ENCODE measurements at places on chromosomes 4 and X.

- DNase-seq, result no peak
Observed at GRCh38 chrX:138018145-138018799, 452.3 kb downstream of the ZIC3 start.

DNA sequence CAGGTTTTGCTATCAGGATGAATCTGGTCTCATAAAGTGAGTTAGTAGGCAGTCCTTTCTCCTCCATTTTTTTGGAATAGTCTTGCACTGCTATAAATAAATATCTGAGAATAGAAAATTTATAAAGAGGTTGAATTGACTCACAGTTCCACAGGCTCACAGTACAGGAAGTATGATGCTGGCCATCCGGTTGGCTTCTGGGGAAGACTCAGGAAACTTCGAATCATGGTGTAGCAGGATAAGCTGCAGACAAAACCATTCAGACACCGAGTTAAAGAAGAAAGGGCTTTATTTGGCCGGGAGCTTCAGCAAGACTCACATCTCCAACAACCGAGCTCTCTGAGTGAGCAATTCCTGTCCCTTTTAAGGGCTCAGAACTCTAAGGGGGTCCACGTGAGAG lies 348.2 kb downstream of the KCTD8 start:
- no peak for DNase-seq

GRCh38 chr4:109157696-109158095 lies 144.8 kb downstream of the COL25A1 start:
- DNase-seq, result no peak

- DNase-seq, result no peak
Observed at GRCh38 chr4:58301376-58301999, 1191.3 kb upstream of the IGFBP7 start.

- no peak for DNase-seq
Observed at GRCh38 chrX:24777660-24778059, 83.9 kb downstream of the POLA1 start.

DNA sequence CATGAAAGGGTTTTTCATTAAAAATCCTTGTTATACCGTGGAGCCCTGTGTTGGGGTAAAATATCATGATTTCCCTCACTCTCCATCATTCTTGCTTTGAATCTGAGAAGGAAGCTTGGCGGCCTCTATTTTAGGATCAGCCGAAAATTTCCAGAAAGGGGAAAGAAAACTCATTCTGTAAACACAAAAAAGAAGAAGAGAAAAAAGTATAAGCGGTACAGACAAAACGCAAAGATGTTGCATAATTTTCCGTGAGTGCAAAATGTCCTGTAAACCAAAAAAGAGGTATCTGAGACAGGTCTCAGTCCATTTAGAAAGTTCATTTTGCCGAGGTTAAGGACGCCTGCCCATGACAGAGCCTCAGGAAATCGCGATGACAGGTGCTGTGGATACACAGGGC lies 5.3 kb downstream of the CSF2RA start:
- no peak for DNase-seq

GRCh38 chrX:126695375-126695896 lies 124.1 kb upstream of the PRR32 start:
- DNase-seq, result no peak

DNA sequence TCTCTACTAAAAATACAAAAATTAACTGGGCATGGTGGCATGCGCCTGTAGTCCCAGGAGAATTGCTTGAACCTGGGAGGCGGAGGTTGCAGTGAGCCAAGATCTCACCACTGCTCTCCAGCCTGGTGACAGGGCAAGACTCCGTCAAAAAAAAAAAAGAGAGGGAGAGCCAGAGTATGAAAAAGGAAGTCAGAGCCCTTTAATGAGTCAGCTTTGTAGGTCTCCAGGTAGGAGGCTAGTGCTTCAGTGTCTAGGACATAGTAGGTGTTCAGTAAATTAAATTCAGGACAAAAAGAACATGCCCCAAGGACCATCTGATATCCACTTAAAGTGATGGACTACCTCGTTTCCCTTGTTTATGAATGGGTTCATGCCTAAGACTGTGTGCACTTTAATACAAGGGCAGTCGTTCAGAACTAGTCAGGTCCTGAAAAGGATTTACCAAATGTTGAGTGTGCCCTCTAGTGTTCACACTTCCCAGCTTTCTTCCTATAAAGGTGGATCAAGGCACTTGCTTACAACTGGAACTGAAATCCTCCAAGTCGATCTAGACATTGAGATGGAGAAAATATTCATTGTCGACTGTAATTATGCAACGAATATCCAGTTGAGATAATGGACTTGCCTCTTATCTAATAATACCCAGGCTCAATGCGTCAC lies 29.0 kb downstream of the F9 start:
- peak; percentile 9 for DNase-seq

DNA sequence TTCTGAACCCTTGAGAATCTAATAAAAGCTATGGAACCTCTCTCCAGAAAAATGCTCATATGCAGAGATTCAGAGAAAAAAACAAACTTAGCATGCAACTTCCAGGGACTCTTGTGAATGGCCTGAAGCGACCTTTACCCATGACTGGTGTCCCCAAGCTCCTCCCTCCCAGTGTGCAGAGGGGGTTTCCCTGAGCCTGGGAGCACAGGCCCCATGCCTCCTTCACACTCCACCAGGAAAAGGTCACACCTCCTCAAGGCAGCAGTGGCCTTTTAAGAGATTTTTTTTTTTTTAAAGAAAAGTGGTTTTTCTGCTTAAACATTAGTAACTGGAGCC lies 13.3 kb upstream of the UBA6 start:
- DNase-seq, result no peak

GRCh38 chr4:15344041-15344440 lies 83.8 kb upstream of the C1QTNF7 start:
- DNase-seq, result no peak

GRCh38 chr4:85474356-85474755 lies 594 bp upstream of the ARHGAP24 start:
- DNase-seq, result no peak

GRCh38 chr4:112532267-112532666 lies 16.3 kb upstream of the NEUROG2 start:
- DNase-seq, result no peak

GRCh38 chrX:11269996-11270395 lies 23.2 kb upstream of the AMELX start:
- no peak for DNase-seq

DNA sequence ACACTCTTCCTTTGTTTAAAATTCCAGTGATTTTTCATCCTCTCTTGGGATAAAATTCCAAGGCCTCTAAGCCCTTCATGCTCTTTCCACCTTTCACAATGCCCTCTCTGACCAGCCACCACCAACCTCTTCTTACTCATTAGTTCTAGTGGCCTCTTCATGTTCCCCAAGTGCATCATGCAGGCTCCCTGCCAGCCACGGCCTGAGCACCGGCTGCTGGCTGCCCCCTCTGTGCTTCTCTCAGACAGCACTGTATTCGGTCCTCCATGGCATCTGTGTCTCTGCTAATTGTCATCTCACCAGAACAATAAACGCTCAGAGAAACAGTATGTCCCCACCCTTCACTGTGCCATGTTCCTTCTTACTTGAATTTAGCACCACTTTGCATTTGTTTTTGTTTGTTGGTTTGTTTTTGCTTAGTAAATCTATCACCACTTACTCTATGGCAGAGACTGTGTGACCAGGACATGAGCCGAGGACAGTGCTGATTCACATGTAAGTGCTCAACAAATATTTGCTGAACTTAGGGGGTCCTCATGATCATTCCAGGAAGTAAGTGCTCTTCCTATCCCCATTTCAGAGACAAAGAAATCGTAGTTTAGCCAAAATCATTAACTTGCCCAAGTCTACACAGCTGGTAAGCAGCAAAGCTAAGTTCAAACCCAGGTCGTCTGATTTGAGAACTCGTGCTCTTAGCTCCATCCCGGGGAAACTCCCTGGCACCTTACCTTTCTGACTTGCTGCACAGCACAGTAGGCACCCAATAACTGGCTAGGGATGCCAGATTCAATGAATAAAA lies 77.1 kb upstream of the UCP1 start:
- DNase-seq, result no peak

GRCh38 chr4:107655289-107655688 lies 64.7 kb downstream of the PAPSS1 start:
- DNase-seq, result no peak

- DNase-seq, result no peak
Observed at GRCh38 chr4:132770776-132771175, 378.3 kb upstream of the PCDH10 start.

DNA sequence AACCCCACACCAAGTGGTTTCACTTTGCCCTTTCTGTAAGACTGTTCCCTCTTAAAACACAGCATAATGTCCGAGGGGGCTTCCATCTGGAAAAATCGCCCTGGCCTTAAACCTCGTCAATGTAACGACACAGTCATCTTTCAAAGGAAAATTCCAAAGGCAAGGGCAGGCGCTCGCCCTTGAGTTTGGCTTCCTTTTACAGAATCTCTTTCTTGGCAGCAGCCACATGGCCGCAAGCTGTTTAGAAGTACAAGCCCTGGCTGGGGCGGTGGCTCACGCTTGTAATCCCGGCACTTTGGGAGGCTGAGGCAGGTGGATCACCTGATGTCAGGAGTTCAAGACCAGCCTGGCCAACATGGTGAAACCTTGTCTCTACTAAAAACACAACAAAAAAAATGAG lies 27.1 kb upstream of the GRPEL1 start:
- DNase-seq, result no peak

GRCh38 chrX:12892716-12893115 lies 13.7 kb upstream of the TLR8 start:
- no peak for DNase-seq

DNA sequence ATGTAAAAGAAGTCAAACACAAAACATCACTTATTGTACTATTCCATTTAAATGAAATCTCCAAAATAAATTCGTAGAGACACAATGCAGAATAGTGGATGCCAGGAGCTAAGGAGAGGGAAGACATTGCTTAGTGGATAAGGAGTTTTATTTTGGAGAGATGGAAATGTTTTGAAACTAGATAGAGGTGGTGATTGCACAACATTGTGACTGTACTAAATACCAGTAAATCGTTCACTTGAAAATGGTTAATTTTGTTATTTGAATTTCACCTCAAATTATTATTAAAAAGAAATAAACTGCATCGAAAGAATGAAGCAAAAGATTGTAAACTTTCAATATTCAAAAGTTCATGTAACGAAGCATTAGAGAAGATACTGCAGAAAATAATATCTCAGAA lies 9.7 kb upstream of the ACSL4 start:
- no peak for DNase-seq

DNA sequence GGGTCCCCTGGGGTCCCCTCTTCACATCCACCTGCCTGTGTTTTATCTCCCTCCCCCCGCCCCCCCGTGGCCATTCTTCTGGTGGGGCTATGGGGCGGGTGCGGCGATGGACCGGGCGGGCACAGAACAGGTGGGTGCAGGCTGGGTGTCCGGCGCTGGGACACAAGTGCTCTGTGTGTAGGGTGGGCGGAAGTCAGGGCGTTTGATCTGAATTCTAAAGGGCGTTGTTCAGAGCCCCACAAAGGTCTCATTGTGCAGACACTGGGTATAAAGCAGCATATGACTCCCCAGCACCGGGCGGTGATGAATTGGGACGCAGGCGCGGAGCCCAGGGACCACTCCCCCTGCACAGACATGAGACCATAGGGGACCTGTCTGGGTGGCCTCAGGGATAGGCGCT lies at the start of gene GJB1:
GJB1 (plus strand) TSS at position 296 of the 400 bp plus-strand sequence. CDS start 484 bp downstream, outside the sequence.
- DNase-seq, result no peak

All from NCI-H1694 treated with DMSO at 0.1 percent for 48 hours (cell line).